Stimulated activated CD8-positive, alpha-beta memory T cell treated with anti-CD3 and anti-CD28 coated beads, Interleukin-4, amount 100 ng/mL, for 1 hour (primary cell): ENCODE measurements at places on chromosomes 7 and 10.

GRCh38 chr7:129160161-129160905 lies 15.8 kb downstream of the TSPAN33 start:
- no peak for DNase-seq

- no peak for DNase-seq
These were observed 655.4 kb upstream of the MKI67 start for GRCh38 chr10:128781637-128782036.

DNA sequence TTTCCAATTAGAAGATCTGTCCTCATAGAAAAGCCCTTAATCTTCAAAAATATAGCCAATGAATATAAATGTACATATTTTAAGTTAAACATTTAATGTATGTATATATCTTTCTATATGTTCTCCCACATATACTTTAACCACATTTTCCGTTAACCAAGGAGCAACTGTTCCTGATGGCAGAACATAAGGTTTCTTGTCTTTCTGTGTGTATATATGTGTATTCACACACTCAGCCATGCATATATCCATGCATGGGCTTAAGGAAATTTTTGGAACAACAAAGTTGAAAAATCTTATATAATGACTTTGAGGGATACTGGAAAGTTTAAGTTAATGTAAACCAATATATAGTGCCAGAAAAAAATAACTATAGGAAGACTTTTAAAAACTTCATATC lies 274.0 kb downstream of the DGKB start:
- no peak for DNase-seq

GRCh38 chr10:113980408-113981087 lies 63.1 kb upstream of the ADRB1 start:
- DNase-seq, result no peak

GRCh38 chr10:67302701-67303100 lies 376.9 kb downstream of the LRRTM3 start:
- DNase-seq, result no peak

GRCh38 chr10:132143162-132143561 lies 43.6 kb upstream of the DPYSL4 start:
- DNase-seq, result no peak

- no peak for DNase-seq
These were observed 15.4 kb downstream of the GSDME start for GRCh38 chr7:24741679-24742505.
